Stimulated activated CD4-positive, alpha-beta T cell treated with anti-CD3 and anti-CD28 coated beads, TNF-alpha, amount 100 ng/mL, for 24 hours (primary cell): ENCODE measurements at places on chromosomes 3 and 15.
A peak's percentile ranks its signal among the peaks of the same experiment; 100 is the strongest.

- DNase-seq, result no peak
Measured at GRCh38 chr3:160143482-160143881, 81.7 kb upstream of the C3orf80 start.

GRCh38 chr3:161343986-161344385 lies 27.3 kb downstream of the SPTSSB start:
- DNase-seq, result no peak

GRCh38 chr15:60964527-60964926 lies 264.6 kb downstream of the RORA start:
- no peak for DNase-seq

- DNase-seq, result no peak
Measured at GRCh38 chr3:196287090-196287439, 461 bp downstream of the PCYT1A start.

GRCh38 chr3:15953841-15954240 lies 156.1 kb upstream of the ANKRD28 start:
- no peak for DNase-seq

DNA sequence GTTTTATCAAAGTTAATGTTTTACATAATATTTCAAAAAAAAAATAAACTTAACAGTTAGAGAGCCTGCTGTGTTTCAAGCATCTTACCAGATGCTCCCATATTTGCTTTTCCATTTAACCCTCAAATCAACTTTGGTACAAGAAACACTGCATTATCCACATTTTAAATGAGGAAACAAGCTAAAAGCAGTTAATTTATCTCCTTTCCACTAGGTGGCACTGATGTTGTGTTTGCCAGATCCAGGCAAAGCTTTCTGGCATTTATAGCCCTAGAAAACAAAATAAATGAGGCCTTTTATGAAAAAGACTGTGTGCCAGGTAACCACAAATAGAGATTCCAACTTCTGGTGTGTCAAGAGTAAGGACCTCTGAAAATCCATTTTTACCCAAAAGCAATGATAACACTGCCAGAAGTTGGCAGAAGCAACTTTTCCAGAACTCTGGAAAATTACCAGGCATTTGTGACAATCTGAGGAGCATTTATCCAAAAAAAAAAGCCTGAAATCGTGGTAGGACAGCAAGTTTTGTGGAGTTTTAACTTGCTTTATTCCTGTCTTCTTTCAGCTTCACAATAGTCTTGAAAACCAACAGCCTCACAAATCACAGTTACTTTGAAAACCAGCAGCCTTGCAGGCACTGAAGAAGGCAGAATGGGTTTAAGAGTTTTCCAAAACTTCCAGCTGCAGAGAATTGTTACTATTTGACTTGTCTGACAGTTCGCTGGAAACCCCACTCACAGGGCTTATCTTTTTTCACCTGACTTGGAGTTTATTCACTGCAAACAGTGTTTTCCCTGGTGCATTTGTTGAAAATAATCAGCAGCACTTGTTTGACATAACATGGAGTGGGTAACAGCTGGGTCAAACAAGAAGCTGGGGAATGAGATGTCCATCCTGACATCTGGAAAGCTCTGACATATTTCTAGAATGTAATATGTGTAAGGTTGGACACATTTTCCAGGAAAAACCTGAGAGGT lies 9.2 kb downstream of the FAM162A start:
- no peak for DNase-seq

DNA sequence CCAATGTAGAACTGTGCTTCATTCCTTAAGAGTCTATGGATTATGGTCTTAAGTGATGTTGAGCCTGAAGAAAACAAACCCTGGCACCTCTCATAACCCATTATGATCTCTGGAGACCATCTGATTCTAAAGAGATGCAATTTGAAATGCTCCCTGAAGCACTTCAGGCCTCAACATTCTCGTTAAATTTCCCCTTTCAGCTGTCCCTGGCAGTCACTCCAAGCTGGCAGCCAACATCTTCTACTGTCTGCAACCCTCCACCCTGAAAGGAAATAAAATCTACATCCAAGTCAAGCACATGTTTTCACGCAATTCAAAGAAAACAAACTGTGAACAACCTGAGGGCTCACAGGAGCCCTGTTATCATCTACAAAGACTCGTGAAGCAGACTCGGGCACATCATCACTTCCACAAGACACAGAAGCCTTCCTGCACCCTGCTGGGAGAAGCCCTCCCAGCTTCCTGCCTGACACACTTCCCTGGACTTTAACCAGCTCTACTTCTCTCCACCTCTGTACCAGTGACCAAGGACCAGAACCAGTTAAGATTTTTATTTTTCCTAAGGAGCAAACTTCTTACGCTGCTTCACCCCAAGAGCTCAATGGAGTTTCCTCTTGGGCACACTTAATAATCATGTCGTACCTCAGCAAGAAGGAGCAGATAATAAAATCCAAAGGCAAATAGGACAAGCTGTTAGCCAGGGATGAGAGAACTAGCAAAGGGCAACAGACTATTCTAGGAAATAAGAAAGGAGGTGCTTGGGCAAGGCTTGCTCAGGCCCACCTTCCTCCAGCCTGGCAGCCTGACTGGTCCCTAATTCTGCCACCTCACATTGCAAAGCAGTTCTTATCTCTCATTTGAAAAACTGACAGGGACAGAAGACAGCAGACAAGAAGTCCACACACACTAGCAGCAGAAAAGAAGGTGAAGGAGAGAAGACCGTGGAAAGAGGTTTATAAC lies 67.1 kb downstream of the MAGI1 start:
- no peak for DNase-seq

DNA sequence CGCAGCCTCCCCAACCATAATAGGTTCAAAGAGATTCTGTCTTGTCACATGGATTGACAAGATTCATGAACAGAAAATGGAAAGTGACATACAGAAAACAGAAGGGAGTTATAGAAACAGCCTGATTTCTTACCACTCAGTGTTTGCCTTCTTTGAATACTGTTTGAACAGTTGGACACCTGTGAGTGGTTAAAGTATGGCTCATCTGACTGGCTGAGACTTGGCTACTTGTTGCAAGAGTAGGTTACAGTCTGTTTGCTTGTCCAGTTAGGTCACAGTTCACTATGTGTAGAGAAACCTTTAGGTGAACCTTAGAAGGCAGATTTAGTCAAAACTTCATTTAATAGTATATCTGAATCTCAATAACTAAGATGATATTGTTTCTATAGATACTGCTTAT lies 1003.9 kb upstream of the EPHA6 start:
- DNase-seq, result no peak

GRCh38 chr3:45686850-45687249 lies 2.3 kb upstream of the SACM1L start:
- no peak for DNase-seq

- no peak for DNase-seq
Measured at GRCh38 chr3:133457465-133458067, 57.7 kb downstream of the BFSP2 start.

DNA sequence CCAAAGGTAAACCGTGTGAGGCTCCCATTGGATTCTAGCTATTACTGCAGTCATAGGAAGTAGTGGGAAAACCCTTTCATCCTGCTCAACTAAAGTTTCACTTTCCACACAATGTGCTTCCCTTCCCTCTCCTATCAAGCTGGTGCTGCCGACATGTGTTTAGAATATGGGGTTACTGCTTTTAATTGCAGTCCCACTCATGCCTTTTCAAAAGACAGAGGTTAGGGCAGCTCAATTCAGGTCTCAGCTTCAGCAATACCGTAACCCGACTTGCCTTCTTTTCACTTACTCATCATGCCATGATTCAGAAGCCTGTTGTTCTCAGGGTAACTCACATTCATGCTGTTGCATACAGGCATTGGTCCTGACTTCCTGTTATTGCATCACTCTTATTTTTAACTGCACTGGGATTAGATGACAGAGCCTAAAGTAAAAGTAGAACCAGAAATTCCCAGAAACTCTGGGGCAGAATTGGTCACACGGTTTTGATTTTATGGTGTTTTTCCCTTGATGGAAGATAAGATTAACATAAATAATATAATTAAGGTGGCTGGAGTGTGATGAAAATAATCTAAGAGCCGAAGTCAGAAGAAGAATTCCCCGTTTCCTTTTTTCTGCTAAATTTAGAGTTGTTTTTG lies 45.7 kb downstream of the C2CD4B start:
- DNase-seq, result no peak

DNA sequence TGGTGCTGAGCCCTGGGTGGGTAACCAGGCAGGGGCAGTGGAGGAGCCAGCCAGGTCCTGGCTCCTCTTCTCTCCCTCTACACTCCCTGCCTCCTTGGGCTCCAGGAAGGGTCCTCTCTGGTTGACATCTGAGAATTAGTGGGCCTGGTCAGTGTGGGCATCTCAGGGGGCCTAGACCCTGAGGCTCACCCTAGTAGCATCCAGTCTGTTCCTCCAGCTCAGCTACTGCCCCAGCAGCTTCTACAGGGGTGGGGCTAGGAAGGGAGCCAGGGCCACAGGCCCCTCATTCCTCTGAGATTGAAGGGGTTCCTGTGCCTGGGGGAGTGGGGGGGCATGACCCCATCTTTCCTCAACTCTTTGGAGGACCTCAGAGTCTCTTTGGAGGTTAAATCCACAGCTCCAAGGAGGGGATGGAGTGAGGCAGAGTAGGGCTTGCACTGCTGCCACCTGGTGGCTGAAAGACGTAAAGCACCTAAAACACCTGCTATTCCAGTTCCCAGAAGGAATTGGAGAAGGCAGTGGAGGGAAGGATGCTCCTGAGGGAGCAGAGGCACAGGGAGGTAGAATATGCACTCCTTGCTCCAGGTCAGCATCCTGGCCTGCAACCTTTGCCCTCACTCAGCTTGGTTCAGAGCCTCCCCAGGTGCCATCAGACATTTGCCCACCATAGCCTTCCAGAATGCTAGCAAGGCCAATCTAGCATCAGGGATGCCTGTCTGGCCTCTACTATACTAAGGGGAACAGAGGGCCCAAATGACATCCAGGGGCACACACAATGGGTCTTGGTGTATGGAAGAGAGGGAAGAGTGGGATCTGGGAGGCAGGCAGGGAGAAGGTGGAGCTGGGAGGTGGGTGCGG lies 25.1 kb downstream of the C3orf18 start:
- DNase-seq, result peak; percentile 49

DNA sequence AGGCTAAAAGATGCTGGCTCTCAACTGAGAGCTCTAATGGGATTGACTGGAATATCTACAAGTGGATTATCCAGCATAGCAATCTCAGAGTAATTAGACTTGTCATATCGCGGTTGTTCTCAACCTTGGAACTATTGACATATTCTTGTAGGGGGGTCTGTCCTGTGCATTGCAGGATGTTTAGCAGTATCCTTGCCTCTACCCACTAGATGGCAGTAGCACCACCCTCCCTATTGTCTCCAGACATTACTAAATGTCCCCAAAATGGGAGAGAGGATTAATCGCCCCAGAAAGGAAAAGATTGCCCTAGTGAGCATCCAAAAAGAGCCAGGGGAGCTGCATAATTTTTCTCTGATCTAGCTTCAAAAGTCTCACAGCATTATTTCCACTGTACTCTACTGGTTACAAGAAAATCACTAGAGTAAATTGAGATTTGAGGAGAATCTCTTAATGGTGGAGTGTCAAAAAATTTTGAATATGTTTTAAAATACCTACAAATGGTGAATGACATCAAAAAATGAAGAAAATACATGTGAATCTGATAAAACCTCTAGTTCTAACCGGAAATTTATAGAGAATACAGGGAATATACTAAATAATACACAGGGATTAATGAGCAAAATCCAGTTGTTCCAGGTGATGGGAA lies 388.2 kb upstream of the AGTR1 start:
- no peak for DNase-seq

GRCh38 chr3:187964760-187965159 lies 189.2 kb upstream of the LPP start:
- DNase-seq, result no peak

DNA sequence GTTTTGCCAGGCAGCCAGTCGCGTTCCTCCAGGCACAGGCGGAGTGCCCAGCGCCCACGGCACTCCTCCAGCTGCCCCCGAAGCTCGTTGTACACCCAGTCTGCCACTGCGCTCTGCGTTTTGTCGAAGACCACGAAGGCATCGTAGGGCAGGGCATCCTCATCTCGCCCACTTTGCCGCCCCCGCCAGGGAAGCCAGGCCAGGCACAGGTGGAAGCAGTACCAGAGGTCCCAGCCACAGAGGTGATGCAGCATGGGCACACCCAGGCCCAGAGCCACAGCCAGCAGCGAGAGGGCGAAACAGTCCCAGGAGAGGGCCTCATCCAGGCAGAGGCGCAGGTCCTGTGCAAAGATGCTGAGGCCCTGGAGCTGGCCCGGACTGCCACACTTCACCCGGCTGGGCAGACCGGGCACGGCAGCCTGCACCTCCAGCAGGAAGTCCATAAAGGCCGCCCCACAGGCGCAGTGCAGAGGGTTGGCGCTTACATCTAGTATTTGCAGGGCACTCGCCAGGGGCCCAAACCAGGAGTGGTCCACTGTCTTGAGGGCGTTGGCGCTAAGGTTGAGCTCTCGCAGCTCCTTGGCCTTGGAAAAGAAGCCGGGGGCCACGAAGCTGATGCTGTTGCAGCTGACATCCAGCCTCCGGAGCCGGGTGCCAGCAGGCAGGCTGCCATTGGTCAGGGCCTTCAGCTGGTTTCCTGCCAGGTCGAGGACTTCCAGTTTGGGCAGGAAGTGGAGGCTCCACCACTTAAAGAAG lies 3.7 kb downstream of the TLR9 start:
- no peak for DNase-seq

DNA sequence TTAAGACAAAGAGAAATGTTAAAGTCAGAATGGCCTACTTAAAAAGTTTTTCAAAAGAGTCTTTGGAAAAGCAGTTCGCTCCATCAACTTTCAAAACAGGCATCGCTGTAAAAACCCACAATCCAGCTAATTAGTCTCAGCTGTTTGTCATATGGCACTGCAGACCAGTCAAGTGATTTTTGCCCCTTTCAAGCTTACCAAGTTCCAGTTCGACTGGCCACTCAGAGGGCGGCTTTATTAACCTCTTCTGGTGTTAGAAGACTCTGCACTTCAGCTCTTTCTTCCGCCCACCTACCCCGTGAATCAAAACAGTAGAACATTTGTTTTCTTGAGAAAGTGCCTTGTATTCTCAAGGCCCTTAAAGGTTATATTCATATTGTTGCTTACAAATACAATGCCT lies 19.3 kb downstream of the RAB27A start:
- DNase-seq, result no peak

DNA sequence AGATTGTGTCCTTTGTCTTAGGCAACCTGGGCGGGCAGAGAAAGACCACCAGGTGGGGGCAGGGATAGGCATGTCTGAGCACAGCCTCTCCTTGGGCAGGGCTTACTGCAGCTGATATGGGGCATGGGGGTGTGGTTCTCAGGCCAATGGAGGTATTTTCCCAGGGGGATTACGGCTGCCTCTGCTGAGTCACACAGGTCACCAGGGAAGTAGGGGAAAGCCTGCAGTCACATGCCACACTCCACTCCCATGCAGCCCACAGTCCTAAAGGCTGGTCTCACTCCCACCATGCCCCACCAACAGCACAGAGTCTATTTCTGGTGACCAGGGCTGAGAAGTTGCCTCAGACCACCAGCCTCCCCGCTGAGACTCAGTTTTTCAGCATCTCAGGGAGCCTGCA lies 466.4 kb downstream of the DIPK2A start:
- no peak for DNase-seq

GRCh38 chr3:175857666-175858270 lies 998.6 kb downstream of the NAALADL2 start:
- no peak for DNase-seq

- no peak for DNase-seq
Measured at GRCh38 chr3:125163739-125164601, 48.6 kb downstream of the SLC12A8 start.

GRCh38 chr3:123054931-123055330 lies 11.9 kb upstream of the PDIA5 start:
- DNase-seq, result no peak

GRCh38 chr15:39471785-39472574 lies 108.9 kb upstream of the THBS1 start:
- no peak for DNase-seq
